ENCODE measurements at places on chromosomes 2 and 18.

- DNase-seq = no peak
Measured at GRCh38 chr2:195513119-195513518, 143.9 kb upstream of the SLC39A10 start.

DNA sequence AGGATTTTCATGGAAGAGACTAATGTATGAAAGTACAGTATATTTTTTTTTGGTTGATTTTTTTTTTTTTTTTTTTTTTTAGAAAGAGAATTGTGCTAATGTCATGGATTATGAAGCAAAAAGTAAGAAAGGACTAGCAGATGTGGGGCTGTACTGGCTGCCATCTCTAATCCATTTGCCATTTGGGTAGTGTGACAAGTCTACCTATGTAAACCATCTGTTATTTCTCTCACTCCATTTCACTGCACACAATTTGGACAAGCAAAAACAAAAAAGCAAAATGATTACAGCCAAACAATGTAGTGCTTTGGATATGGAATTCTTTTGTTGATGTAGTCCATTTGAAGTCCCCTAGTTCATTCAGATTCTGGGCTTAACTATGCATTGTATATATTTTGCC, 1355.4 kb downstream of the LRP1B start:
- no peak for DNase-seq

GRCh38 chr2:75896779-75897366, 186.2 kb upstream of the GCFC2 start:
- DNase-seq = no peak

GRCh38 chr2:118576109-118576855, 271.2 kb downstream of the EN1 start:
- no peak for DNase-seq

- no peak for DNase-seq
Measured at GRCh38 chr2:101832114-101832513, 134.6 kb downstream of the MAP4K4 start.

- no peak for DNase-seq
Measured at GRCh38 chr2:206328974-206329373, 54.5 kb downstream of the ZDBF2 start.

- DNase-seq = no peak
Measured at GRCh38 chr2:41707790-41708451, 339.9 kb upstream of the PKDCC start.

DNA sequence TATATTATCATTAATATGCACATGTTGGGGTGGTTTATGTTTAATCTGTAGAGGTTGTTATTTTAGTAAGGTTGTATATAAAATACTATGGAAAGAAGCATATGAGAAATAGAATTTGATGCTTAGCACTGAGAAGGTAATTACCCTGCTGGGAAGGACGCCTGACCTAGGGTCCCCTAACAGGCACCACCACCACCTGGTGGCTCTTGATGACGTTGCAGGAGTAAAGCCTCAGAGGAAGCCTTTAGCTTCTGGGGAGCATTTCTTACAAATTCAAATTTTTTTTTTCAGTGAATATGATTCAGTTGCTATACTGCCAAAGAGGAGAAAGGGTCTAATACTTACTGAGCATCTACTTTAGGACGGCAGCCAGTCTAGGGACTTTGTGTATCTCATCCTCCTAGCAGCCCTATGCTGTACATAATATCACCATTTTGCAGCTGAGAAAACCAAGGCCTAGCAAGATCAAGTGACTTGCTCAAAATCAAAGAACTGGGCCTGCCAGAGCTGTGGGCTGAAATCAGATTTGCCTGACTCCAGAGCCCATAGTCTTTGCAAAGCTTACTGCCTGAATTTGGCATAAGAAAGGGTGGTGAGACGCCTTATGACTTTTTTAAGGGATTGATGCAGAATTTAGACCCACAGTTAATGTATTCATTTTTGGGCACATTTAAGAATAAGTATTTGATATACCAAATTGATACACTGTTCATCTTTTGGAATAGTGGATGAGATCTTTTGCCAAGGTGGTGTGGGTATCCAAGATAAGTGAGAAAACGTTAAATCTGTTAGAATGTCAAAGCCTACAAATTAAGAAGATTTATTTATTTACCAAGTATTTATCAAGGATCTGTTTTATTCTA, 78.8 kb upstream of the GAREM1 start:
- peak; percentile 46 for DNase-seq

DNA sequence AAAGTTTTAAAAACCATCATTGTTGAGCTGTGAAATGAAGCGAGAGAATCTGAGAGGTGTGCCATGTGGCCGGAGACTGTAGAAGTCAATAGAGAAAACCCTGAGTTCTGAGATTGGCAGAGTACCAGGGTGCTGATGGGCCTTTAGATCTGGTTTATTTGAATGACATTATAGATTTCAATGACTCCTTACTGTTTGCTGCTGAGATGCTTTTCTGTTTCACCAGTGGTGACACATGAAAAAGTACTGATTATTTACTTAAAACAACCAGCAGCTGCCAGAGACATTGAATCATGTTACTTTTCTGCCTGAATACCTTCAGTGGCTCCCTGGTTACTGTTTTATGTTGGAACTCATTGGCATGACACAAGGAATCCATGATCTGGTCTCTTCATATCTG, 602.7 kb upstream of the ZNF804A start:
- DNase-seq = no peak

GRCh38 chr18:47100212-47100831, 50.0 kb downstream of the HDHD2 start:
- peak; percentile 68 for DNase-seq

DNA sequence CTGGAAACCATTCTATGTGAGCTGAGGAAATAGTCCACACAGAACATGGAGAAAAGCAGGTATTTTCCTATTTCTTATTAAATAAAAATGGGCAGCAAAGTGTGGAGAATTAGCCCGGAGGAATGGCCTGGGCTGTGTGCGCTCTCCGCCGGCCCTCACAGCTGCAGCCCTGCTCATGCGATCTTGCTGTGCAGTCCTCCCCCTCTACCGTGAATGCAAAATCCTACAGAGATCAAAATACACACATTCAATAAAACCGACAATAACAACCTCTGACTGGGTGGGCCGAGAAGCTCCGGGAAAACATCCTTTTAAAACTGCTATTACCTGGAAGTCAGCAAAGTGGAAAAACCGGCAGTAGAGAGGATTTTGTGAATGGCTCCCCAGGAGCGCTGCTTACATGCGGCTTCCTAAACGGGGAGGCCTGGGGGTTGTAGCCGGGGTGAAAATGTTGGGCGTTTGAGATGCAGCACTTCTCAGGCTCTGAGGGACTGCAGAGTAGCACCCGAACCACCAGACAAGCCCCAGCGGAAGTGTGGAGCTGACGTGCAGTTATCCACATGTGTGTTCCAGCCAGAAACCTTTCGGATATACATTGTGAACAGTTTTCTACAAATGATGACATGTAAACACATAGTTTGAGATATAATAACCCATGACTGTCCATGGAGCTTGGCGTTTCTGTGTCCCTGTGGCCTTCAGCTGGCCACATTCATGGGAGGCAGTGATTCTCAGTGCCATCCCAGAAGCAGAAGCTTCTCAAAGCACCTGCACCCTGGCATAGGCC, 94.2 kb upstream of the ALKAL2 start:
- DNase-seq = no peak

- DNase-seq = no peak
Measured at GRCh38 chr2:236954641-236955040, 131.0 kb upstream of the COPS8 start.

DNA sequence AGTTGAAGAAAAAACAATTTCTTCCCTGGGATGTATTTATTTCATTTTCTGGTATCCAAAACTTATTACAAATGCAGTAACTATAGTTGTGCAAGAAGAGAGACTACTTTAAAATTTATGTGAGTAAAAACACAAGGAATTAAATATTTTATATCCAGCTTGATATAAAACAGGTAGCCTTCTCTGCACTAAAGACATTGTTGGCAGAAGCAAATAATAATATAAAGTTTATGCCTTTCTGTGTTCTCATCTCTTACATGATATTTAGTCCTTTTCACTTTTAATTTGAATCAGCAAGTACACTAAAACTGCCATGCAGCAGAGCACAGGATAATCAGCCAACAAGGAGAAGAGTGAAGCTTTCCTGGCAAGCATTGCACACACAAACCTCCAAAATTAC, 352.7 kb downstream of the ARL6IP6 start:
- no peak for DNase-seq

DNA sequence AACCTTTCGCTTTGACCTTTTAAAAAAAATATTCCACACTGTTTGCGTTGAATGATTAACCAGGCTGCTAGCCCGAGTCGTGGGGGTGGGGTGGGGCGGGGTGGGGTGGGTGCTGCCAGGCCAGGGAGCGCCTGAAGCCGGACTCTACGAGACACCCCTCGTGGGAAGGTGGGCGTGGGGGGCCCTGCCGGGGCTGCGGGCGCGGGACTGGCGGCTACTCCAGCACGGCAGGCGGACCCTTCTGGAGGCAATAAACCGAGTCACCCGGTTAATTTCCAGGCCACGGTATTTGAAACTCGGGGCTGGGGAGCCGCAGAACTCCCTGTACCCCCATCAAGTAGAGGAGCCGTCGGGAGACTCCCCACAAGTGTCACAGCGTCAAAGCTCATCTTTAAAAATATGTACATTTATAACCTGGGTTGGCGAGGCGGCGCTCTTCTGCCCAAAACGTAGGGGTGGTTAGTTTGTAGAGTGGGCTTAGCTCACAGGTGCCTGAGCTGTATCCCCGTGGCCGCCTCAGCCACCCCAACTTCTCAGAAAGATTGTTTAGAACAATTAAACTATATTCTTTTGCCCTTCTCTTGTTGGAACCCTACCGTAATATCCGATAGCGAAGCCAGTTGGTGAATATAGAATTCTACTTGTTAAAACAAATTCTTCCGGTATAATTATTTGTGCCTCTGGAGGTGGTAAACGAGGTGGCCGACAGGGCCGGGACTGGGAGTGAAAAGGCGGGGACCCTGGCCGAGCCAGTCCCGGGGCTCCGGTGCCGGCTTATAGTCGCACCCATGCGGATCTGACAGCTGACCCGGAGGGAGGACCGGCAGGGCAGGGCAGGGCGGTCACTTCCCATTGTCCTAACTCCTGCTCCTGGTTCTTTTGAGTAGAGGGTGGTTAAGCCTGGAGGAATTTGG, 1.4 kb downstream of the B3GNT2 start:
- peak; percentile 63 for DNase-seq

DNA sequence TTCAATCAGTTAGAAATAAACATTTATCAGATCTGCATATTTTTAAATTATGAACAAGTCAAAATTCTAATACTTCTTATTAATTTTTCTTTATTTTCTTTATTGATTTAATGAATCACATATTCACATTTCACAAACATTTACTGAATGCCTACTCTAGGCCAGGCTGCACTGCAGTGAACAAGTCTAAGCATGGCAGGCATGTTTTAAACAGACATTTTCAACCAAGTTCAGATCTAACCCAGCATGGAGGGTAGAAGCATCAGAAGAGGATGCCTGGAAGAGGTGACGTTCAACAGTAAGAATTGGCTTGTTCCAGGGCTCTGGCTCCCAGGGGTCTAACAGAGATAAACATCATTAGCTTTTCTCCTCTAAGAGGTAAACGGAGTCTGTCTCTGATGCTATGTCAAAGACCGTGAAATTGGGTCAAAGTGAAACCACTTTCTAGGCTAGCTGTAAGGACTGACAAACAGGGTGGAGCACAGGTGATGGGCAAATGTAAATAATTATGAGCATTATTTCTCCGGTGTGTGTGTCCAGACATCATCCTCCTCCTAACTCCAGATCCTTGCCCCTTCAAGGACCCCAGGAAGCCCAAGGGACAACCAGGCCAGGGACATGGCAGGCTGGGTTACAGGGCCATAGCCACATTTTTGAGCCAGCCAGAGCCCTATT, 50.6 kb downstream of the UNC50 start:
- peak; percentile 42 for DNase-seq

DNA sequence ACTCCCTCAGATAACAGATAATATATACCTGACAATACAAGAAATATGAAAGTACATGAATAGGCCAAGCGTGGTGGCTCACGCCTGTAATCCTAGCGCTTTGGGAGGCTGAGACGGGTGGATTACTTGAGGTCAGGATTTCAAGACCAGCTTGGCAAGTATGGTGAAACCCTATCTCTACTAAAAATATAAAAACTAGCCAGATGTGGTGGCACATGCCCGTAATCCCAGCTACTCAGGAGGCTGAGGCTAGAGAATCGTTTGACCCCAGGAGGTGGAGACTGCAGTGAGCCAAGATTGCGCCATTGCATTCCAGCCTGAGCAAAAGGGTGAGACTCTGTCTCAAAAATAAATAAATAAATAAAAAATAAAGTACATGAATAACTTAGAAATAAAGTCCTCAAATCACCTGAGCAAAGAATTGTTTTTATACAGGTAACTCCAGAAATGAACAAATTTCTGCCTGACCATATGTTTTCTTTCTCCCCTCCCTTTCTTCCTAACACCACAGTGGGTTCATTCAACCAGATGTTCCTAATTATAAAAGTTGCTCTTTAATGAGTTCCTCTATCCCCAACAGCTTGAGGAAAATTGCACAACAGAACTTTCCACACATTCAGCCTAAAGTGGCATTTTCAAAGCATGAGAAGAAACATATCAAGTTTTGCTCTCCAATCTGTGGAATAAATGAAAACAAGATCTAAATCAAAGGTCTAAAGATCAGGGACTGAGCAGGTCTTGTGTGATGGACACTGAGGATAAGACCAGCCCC, 33.6 kb upstream of the AP1S3 start:
- DNase-seq = no peak

GRCh38 chr2:11753452-11753885, 7.0 kb downstream of the LPIN1 start:
- DNase-seq = peak; percentile 59

DNA sequence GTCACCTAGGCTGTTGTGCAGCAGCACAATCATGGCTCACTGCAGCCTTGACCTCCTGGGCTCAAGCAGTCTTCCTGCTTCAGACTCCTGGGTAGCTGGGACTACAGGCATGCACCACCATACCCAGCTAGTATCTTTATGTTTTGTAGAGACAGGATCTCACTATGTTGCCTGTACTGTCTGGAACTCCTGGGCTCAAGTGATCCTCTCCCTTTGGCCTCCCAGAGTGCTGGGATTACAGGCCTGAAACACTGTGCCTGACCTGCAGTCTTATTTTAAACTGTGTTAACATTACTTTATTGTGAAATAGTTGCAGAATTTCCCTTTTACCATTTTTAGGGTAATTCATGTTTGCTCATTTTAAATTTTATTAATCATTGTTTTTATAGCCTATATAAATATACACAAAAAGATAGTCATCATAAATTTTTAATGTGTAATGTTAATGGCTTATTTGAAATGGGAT, 24.6 kb downstream of the EML4 start:
- DNase-seq = no peak

Measured in activated CD8-positive, alpha-beta T cell treated with anti-CD3 and anti-CD28 coated beads, Interleukin-2, amount 10 ng/mL, durations not matched to agents 7 days and 5 days (primary cell).